ENCODE measurements at places on chromosomes 16 and 17. TPM values are rescaled to one million over a fixed set of nuclear protein-coding genes. Genes with fewer than 3 reads are reported as not detected.

DNA sequence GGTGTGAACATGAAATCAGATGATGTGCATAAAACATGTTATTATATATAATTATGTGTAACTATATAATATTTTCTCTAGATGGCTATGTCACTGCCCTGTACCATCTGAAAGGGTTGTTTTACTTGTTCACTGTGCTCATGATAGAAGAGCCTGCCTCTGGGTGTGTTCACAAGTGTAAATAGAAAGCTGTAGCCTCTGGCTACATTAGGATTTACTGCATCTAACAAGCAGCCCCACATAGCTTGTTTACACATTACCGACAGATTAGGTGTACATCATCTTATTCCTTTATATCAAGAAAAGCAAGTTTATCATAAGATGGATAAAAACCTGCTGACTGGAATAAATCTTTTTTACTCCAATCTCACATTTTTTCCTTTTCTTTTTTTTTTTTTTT, 46.1 kb downstream of the CHD9 start:
- no peaks in the 10 kb centered on the region for H3K36me3 ChIP-seq
- H3K27me3 ChIP-seq: no peaks in the 10 kb centered on the region
- DNase-seq: no peak
- H3K4me1 ChIP-seq: peaks cover 31% of the 10 kb centered on the region
- H3K4me3 ChIP-seq: no peak overlapping the region
- no peak overlapping the region for H3K27ac ChIP-seq

GRCh38 chr16:75860326-75861053, 134.2 kb upstream of the CPHXL start:
- no peaks in the 10 kb centered on the region for H3K4me1 ChIP-seq
- H3K27ac ChIP-seq: no peak overlapping the region
- H3K27me3 ChIP-seq: no peaks in the 10 kb centered on the region
- H3K36me3 ChIP-seq: no peaks in the 10 kb centered on the region
- no peak overlapping the region for H3K4me3 ChIP-seq

Gene FBXW10B
- 0.79 TPM for total RNA-seq

DNA sequence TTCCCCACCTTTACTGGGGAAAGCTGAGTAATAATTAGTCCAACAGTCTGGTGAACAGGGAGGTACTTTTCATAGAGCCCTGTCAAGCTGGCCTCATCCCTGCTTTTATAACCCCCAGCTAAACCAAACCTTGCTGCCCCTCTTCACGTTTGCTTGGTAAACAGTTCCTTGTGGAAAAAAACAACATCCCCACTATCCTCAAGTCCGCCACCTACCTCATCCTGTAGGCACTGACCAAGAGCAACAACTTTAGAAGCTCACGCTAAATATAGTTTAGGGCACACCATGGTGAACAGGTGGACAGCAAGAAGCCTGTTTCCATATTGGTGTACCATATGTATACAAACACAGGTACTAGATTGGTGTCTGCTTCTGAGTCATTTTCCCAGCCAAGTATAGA, 16.5 kb downstream of the NFE2L1 start:
- H3K27ac ChIP-seq: no peak overlapping the region
- H3K27me3 ChIP-seq: no peaks in the 10 kb centered on the region
- H3K4me3 ChIP-seq: no peak overlapping the region
- H3K4me1 ChIP-seq: no peaks in the 10 kb centered on the region

Gene XPO6
- 321 TPM for total RNA-seq

DNA sequence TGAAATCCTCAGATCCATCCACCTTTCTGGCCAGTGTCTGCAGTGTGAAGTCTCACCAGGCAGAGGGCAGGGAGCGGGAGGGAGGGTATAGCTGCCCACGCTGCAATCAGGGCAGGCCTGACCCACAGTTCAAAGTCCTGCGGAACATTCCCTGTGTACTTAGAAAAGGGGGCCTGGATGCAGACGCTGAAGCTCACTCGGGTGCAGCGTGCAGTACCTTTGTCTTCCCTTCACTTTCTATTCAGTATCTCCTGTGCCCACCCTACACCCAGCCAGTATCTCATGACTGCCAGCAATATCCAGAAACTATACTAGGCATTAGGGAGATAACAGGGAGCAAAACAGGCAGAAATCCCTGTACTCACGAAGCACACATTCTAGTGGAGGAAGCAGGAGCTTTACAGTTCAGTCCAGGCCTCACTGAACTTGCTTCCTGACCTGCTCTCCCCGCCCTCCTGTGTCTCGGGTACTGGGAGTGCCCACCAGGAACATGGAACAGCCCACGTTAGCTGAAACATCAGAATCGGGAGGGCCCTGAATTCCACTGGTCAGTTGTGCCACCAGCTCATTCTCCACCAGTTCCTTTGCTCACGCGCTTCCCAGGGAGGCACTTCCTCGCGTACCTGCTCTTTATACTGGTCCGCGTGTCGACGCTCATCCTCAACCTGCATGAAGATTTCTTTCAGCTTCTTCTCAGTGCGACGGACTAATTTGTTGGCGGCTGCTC, 42.2 kb downstream of the NDEL1 start:
- no peaks in the 10 kb centered on the region for H3K27me3 ChIP-seq
- H3K36me3 ChIP-seq: peaks cover 36% of the 10 kb centered on the region
- H3K4me3 ChIP-seq: no peak overlapping the region
- no peaks in the 10 kb centered on the region for H3K4me1 ChIP-seq
- DNase-seq: no peak

Gene CCL2
- not detected for total RNA-seq

DNA sequence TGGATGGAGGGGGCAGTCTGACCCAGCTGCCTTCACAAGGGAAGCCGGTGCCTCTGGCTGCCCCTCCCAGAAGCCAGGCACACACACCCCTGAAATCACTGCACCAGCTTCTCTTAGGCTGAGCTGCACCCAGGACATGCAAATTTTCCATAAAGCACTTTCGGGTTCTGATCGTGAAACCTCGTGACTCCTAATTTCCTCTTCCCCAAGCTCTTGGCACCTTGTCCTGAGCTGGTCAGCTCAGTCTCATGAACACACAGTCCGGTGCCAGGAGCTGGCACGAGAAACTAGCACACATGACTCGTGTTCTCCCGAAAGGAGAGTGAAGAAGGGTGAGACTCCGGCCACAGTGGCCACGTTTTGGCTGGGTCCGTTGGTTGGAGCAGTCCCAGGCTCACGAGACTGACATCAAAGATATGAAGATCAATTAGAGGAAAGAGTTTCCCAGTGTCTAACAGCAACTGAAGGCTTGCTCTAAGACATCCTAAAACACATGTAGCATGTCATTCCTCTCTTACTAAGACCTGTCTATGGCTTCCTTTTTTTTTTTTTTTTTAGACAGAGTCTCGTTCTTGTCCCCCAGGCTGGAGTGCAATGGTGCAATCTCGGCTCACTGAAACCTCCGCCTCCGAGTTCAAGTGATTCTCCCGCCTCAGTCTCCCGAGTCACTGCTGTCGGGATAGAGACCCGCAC, 9.2 kb upstream of the ABR start:
- peaks cover 46% of the 10 kb centered on the region for H3K4me1 ChIP-seq
- DNase-seq: no peak
- no peak overlapping the region for H3K4me3 ChIP-seq
- H3K27me3 ChIP-seq: no peaks in the 10 kb centered on the region
- no peak overlapping the region for H3K27ac ChIP-seq

Gene NACA2
- not detected for total RNA-seq

DNA sequence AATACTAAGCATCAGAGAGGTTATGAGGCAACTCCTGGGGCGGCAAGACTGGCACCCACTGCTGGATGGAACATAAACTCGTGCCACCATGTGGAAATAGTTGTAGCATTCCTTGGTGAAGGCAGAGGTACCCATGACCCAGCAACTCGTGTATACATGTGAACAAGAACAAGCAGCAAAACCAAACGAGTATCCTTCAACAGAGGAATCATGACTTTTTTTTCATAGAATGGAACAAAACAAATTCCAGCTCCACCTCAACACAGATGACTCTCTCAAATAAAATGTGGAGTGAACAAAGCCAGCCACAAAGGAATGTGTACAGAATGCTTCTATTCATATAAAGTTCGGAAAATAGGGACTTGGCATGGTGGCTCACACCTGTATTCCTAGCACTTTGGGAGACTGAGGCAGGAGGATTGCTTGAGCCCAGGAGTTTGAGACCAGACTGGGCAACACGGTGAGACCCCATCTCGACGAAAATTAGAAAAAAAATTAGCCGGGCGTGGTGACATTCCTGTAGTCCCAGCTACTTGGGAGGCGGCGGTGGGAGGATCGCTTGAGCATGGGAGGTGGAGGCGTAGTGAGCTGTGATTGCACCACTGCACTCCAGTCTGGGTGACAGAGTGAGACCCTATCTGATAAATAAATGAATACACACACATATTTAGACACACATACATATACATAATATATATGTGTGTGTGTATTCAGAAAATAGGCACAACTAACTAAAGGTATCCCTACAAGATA, 35.3 kb downstream of the B9D1 start:
- no peaks in the 10 kb centered on the region for H3K27me3 ChIP-seq
- no peak overlapping the region for H3K27ac ChIP-seq
- H3K4me3 ChIP-seq: no peak overlapping the region

DNA sequence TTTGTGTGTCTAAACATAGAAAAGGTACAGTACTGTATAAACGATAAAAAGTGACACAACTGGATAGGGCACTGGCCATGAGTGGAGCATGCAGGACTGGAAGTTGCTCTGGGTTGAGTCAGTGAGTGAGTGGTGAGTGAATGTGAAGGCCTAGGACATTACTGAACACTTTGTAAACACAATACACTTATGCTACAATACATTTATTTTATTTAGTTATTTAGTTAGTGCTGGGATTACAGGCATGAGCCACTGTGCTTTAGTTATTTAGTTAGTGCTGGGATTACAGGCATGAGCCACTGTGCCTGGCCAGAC, 4.6 kb downstream of the CFAP20 start:
- H3K4me1 ChIP-seq: peaks cover 25% of the 10 kb centered on the region
- no peak overlapping the region for H3K4me3 ChIP-seq
- H3K27ac ChIP-seq: no peak overlapping the region
- DNase-seq: no peak

Gene HEATR9
- total RNA-seq: 24.1 TPM

DNA sequence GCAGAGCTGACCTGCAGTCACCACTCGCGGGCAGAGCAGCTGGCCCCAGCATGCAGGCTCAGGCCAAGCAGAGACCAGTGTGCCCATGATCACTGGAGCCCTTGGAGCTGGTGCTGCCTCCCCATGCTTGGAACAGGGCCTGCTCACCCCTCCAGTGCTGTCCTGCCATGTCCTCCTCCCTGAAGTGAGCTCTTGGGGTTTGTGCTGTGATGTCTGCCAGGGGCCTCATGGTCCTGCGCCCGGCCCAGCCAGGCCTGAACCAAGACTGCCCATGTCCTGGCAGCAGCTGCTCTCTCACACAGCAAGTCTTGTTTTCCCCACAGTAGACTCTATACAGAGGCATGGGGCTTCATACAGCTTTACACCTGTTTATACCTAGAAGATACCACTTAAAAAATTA, 24.6 kb downstream of the TMEM11 start:
- no peak overlapping the region for H3K27ac ChIP-seq
- H3K4me3 ChIP-seq: no peak overlapping the region
- H3K36me3 ChIP-seq: peaks cover 27% of the 10 kb centered on the region
- DNase-seq: no peak
- H3K27me3 ChIP-seq: no peaks in the 10 kb centered on the region
- H3K4me1 ChIP-seq: no peaks in the 10 kb centered on the region

- H3K27ac ChIP-seq: no peak overlapping the region
- DNase-seq: no peak
- H3K27me3 ChIP-seq: no peaks in the 10 kb centered on the region
- peaks cover 19% of the 10 kb centered on the region for H3K4me1 ChIP-seq
- H3K36me3 ChIP-seq: no peaks in the 10 kb centered on the region
- no peak overlapping the region for H3K4me3 ChIP-seq
Observed at GRCh38 chr16:25045696-25046381, 30.7 kb upstream of the ARHGAP17 start.

GRCh38 chr17:55735731-55736405, 13.2 kb upstream of the TMEM100 start:
- H3K4me1 ChIP-seq: no peaks in the 10 kb centered on the region
- H3K27me3 ChIP-seq: no peaks in the 10 kb centered on the region
- DNase-seq: peak; percentile 63
- H3K36me3 ChIP-seq: no peaks in the 10 kb centered on the region
- H3K4me3 ChIP-seq: no peak overlapping the region

DNA sequence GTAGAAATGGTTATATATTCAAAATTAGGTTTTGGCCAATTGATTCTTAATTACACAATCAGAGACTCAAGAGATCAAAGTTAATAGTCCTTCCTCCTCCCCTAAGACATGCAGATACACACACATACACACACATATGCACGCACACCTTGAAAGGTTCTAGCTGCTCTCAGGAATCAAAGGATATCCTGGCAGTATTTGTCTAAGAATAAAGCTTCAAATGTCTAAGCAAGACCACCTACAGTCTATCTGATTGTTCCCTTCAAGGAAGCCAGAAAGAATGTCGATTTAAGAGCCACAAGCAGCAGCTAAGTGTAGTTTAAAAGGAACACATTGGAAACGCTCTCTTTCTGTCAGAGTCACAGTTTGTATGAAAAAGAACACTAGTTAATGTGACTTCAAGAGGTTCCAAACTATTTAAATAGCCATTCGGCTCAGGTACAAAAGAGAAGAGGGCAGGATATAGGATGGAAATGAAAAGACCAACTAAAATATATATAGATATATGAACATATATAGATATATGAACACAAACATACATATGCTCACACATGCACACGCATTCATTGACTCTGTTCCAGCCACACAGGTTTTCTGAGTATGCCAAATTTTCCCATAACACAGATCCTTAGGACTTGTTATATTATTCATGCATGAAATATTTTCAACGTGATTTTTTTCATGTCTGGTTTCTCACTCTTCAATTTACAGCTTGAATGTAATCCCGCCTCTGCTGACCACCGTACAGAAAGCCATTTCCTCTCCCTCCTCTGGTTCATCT, 79.0 kb downstream of the CDH8 start:
- H3K27me3 ChIP-seq: no peaks in the 10 kb centered on the region
- no peak overlapping the region for H3K27ac ChIP-seq
- H3K4me3 ChIP-seq: no peak overlapping the region
- H3K36me3 ChIP-seq: no peaks in the 10 kb centered on the region
- no peak for DNase-seq

DNA sequence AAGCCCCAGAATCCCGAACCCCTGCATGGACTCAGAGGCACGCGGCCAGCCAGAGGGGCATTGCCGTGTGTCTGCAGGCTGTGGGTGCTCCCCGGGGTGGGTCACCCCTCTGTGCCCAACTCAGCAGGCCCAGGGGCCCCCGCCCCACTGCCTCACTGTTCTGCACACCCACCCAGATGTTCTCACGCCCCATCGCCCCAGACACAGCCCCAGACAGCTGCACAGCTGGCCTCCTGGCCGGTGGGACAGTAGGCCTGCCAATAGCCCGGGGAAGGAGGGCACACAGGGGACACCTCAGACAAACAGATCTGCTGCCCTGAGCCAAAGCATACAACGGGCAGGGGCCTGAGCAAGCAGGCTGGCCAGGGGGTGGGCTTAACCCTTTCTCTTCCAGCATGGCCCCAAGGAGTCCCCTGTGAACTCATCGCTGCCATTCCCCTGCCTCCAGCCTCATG, 27.6 kb upstream of the NXPH3 start:
- H3K27me3 ChIP-seq: no peaks in the 10 kb centered on the region
- H3K4me1 ChIP-seq: no peaks in the 10 kb centered on the region
- H3K36me3 ChIP-seq: no peaks in the 10 kb centered on the region
- H3K4me3 ChIP-seq: no peak overlapping the region

GRCh38 chr16:75088216-75088615, 28.4 kb downstream of the LDHD start:
- H3K4me1 ChIP-seq: peaks cover 3% of the 10 kb centered on the region
- no peaks in the 10 kb centered on the region for H3K27me3 ChIP-seq
- H3K36me3 ChIP-seq: no peaks in the 10 kb centered on the region
- DNase-seq: no peak
- H3K4me3 ChIP-seq: no peak overlapping the region
- no peak overlapping the region for H3K27ac ChIP-seq
